ENCODE measurements at places on chromosomes 7 and 10.
A peak's percentile ranks its signal among the peaks of the same experiment; 100 is the strongest.

DNA sequence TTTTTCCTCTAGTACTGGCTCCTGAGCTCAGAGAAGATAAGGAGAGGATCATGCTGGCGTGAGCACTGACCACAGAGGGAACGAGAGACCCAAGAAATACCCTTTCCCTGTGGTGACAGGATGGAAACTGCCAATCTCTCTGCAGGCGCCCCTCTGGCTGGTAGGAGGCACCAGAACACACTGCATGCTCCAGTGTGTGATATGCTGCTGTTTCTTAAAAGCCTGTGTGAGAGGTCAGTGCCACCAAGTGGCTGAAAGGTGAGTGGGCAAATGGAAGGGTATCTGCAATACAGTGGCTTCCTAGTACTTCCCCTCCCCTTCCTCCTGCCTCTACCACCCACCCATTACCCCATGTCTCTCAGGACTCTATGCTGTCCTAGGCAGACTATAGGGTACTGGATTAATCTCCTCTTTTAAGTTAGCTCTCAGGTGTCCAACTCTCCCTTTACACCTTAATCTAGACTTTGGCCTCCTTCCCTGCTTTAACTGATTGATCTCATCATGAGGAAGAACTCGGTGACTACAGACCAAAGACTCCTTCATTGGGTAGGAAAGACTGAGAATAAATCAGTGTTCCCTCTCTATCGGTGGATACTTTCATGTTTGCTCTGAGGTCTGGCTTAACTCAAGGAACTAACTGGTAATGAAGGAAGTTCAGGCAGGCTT lies 283.6 kb downstream of the ADRA2A start:
- peak; percentile 39 for DNase-seq

DNA sequence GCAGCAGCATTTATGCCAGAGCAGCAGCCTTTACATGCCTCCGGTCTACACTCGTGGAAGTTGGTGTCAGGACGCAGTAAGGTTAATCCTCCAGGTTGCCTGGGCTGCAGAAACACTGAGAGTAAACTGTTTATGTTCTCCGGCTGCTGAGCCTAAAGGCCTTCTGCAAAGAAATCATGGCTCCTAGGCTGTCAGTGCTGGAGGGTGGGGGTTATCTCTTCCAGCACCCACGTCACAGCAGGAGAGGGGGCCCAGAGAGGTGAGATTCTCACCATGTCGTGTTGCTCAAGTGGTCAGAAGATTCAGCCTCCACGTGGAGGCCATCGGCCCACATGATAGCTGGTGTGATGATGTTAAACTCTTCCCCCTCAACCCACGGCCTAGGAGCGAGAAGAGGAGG lies 41.2 kb downstream of the COL13A1 start:
- no peak for DNase-seq

DNA sequence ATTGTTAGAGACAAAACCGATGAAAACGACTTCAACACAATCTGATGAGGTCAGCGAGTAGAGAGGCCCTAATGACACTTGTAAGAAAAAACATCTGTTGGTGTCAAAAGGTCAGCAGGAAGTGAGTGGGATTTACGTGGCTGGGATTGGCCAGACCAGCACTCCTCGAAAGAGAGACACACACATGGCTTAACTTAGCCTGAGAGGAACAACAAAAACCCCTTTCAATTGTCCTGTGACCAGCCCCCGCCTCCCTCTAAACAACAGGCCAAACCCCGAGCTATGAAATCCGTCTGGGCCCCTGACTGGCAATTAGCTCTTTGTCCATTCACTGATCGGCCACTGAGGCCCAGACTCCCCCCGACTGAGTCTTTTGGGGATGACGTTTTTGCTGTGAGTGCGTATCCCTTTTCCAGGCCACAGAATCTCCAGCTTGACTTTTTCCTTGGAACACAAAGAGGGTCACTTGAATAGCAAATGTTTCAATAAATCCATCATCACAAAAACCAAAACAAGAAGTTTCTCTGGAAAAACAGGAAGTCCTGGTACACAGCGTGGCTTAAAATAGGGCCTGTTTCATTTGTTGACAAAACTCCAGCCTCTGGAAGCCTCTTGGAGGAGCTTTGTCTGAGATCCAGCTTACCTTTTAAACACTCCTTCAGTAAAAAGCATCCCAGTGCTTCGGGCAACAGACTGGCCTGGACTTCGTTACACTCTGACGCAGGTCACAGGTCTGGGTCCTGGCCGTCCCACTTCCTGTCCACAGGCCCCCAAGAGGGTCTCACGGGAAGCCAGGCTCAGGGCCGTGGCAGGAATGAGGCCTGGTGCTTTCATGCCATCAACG lies 103.0 kb downstream of the CTBP2 start:
- DNase-seq, result no peak

- no peak for DNase-seq
These were observed 48.4 kb downstream of the UNC5B start for GRCh38 chr10:71260622-71261325.

DNA sequence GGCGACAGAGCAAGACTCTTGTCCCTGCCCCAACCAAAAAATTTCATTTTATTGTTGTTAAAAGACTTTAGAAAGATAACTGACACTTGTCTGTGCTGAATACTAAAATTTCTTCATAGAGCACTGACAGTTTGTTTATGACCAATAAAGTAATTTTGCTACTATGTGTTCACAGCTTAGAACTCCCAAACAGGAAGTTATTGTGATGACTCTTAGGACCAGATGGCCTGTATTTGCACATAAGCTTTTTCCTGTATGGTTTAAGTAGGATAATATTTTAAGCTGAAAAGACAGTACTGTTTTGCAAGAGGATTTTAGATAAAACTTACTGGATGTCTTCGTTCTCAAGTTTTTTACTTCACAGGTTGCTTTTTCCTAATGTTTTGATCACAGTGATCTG lies 80.7 kb downstream of the MMRN2 start:
- no peak for DNase-seq

DNA sequence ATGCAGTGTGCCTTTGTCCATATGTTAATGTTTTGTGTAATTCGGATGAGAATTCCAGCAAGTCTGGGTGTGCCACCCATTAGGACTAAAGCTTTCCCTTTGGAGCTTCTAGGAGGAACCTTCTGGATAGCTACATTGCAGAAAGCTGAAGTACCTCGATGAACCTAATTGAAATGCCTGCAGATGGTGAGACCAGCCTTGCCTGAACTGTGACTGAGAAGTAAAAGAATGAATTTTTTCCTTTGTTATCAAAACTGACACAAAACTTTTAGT lies 31.1 kb upstream of the FBXW4 start:
- no peak for DNase-seq

GRCh38 chr7:1758028-1758858 lies 88.2 kb downstream of the ELFN1 start:
- DNase-seq, result peak; percentile 29

DNA sequence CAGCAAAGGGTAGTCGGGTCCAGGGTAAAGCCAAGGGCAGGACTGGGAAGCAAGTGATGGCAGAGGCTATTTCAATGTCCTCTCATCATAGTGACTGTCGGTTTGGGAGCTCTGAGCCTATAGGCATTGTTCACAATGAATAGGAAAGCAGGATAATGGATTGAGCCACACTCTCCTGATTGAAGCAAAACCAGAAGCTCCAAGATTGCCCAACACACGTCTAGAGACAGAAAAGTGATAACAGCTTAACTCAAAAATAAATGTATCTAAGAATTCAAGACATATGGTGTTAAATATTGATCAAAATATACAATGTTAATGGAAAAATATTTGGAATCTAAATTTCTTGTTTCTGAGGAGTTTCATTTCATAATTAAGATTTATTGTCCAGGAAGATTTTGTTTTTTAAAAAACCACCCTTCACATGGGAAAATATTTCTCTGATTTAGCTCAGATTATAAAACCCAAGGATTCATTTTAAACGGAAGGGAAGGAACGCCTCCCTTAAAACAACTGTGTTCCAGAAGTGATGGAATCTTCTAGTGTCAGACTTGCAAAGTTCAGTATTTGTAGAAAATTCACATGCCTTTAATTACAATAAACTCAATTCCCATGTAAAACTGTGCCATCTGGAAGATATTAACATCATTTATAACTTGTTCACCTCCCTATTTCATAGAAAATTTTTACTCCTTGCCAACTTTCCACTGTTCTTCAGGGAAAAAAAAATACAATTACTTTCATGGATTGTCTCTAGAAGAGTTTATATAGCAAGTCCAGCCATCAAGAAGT lies 54.5 kb downstream of the NRP1 start:
- DNase-seq, result no peak

- no peak for DNase-seq
These were observed 287.2 kb downstream of the ARL4A start for GRCh38 chr7:12974451-12975166.

GRCh38 chr10:43814663-43815062 lies 166.0 kb upstream of the ZNF32 start:
- DNase-seq, result no peak

- DNase-seq, result no peak
These were observed 22.8 kb downstream of the VPS26A start for GRCh38 chr10:69146759-69147158.

GRCh38 chr10:29105516-29106215 lies 183.2 kb upstream of the LYZL1 start:
- no peak for DNase-seq

- no peak for DNase-seq
These were observed 195.0 kb downstream of the MTERF1 start for GRCh38 chr7:91685544-91685943.

- DNase-seq, result no peak
These were observed 2.0 kb downstream of the ZMIZ1 start for GRCh38 chr10:79070606-79071395.

DNA sequence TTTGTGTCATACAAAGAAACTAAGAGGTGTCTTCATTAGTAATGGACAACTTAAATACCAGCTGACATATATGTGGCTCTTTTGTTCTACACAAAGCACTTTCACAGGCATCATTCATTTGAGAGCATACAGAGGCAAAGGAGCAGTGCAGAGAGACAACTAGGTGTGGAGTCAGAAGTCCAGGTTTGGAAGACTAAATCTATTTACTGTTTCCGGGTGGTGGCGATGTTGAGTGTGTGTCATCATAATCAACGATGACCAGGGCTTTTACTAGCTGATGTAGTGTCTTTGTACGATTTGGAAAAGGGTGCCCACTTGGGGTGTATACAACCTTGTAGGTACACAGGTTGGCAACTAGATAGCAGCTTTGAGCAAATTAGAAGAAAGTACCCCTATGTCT lies 195.5 kb upstream of the CCDC6 start:
- no peak for DNase-seq

GRCh38 chr7:251005-251404 lies 39.0 kb upstream of the FOXL3 start:
- no peak for DNase-seq

DNA sequence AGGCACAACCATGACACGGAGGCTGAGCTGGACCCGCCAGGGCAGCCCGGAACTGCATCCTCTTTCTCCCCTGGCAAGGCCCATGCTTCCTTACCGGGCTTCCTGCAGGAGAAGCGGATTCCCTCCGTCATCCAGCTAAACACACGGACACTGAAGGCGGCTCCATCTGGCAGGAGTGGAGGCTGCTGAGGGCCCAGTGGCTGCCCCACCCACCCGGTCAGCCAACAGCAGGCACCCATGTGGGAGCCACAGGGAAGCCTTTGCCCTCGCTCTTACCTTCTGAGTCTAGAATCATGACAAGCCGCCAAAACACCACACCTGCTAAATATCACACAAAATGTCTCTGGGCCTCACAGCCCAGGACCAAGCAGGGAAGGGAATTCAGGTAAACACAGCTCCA lies 321.6 kb upstream of the RNF32 start:
- DNase-seq, result no peak

GRCh38 chr10:60521974-60522405 lies 132.3 kb upstream of the ANK3 start:
- peak; percentile 16 for DNase-seq

DNA sequence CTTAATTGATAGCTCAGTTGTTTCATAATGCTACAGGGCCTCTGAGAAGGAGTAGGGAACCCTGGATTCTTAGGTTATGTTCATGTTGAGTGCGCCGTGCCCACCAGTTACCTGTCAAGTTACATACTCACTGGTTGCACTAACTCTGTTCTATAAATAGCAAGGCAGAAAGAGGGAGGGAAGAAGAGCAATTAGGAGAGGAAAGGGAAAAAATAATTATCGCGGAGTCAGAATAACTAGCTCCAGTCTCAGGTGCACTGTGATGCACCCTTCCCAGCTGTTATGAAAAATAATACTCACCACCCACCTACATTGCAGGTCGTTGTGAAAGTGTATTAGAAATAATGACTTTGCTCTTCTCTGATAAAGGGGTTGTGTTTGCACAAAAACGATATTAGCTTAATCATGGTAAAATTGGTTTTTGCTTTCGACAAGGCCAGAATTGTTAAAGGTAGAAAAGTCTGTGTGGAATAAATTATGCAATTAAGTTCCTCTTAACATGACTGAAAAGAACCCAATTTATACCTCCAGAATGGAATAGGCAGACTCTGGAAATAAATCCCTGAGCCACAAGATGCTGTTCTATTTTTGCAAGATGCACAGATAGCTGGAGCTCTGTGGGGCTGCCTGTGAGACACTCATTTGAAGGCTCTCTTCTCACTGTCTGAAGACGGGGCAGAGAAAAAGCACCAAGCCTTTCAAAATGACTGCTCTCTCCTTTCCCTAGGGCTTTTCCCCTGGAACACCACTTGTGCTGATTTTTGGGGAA lies 137.6 kb upstream of the PITRM1 start:
- DNase-seq, result no peak

DNA sequence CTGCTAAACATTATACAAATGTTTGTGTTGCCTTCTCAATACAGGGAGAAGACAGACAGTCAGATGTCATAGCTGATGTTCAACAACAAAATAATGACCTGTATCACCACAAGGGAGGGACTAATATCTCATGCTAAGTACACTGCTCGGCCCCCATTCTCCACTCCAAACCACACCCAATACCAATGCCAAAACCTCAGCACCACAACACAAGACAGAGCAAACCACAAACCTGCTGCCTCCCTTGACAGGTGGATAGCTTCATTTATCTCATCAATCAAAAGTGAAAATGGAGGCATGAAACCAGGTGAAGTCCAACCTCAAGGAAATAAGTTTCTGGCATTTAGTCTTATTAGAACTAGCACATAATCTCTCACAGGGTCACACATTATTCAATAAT lies 109.5 kb downstream of the PARD3 start:
- DNase-seq, result no peak

DNA sequence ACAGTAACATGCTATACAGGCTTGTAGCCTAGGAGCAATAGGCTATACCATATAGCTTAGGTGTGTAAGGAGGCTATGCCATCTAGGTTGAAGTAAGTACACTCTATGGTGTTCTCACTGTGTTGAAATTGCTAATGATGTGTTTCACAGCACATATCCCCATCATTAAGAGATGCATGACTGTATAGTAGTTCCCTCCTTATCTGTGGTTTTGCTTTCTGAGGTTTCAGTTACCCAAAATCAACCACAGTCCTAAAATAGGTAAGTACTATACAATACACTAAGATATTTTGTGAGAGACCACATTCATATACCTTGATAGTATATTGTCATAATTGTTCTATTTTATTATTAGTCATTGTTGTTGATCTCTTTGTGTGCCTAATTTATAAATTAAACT lies 12.7 kb downstream of the FZD1 start:
- no peak for DNase-seq

- DNase-seq, result no peak
These were observed 60.4 kb upstream of the NPVF start for GRCh38 chr7:25288556-25289307.

GRCh38 chr10:84683550-84683949 lies 355.2 kb downstream of the CCSER2 start:
- DNase-seq, result no peak

GRCh38 chr10:78292250-78292981 lies 258.8 kb downstream of the RPS24 start:
- no peak for DNase-seq

- no peak for DNase-seq
These were observed 521.4 kb downstream of the ANKRD7 start for GRCh38 chr7:118745927-118746326.

GRCh38 chr7:101781439-101781838 lies 36.0 kb upstream of the CUX1 start:
- DNase-seq, result no peak

GRCh38 chr10:98262571-98262970 lies 5.4 kb downstream of the LOXL4 start:
- DNase-seq, result peak; percentile 35

All from iPS DF 6.9 (cell line).